ENCODE measurements at places on chromosomes 1 and 21.

DNA sequence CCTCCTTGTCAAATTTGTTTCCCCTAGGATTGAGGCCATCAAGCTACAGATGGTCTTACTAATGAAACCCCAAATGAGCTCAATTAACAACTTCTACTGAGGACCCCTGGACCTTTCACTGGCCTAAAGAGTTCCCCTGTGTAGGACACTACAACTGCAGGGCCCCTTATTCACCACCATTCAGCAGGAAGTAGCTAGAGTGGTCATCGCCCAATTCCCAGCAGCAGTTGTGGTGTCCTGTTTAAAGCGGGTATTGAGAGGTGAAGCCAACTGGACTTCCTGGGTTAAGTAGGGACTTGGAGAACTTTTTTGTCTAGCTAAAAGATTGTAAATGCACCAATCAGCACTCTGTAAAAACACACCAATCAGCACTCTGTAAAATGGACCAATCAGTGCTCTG is 1466.9 kb downstream of the KCNT2 start:
- no peak for DNase-seq

DNA sequence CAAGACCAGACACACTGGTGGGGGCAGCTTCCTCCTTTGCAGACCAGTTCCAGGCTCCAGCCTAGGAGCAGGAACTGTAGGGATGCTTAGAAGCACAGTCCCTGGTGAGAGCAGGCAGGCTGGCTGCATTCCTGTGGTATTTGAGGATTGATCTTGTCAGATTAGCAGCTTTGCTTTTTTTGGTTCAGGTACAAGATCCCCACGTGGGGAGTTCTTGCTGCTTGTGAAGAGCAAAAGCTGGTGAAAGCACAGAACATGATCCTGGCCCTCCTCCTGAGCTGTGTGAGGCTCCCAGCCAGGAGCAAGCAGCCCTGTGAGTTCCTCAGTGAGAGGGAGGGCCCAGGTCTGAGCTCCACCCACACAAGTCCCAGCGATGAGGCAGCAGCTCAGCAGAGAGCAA is 75.3 kb upstream of the ARTN start:
- DNase-seq, result peak; percentile 65

DNA sequence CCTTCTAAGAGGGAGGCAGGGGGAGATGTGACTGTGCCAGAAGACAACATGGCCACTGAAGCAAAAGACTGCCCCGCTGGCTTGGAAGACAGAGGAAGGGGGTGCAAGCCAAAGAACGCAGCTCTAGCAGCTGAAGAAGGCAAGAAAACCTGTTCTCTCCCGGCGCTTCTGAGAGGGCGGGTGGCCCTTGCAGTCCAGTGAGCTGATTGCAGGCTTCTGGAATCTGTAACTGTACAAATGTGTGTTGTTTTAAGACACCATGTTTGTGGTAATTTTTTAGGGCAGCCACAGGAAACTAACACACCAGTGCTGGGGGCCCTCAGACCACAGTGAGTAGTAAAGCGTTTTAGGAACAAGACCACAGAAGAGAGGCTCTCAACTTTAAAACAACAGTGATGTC is 47.0 kb downstream of the CD46 start:
- DNase-seq, result no peak

- DNase-seq, result no peak
Measured at GRCh38 chr1:183323849-183324683, 94.1 kb downstream of the NMNAT2 start.

DNA sequence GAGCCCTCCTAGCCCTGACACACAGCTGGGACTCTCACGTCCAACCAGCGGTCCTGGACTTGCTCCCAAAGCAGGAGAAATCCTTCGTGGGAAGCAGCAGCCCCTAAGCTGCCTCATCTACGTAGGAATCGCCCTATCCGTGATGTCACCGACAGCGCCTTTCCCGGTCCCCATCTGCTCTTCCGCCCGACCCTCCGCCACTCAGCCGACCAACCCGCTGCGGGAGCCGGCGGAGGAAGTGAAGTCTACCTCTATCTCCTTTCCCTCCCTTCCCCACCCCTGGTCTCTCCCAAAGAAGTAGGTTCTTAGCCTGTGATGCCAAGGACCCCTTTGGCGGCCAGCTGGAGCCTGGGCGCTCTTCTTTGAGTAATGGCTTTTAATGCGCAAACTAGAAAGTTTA is 272.1 kb downstream of the FAM72C start:
- DNase-seq, result no peak

DNA sequence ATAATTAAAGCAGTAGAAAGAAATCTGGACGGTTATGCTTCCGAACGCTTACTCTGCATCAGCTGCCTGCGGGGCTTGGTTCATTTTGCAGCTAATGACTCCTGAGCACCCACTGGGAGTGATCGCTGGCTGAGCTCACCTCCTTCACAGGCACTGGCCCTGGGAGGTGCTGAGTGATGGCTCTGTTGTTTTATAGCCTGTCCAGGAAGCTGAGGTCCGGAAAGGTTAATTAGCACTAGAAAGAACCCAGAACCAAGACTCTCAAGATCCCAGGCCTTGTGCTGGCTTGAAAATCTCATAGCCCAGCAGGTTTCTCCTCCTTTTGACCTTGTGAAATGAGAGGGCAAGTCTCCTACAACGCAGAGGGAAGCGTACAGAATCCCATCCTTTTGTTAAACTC is 226.2 kb downstream of the AJAP1 start:
- no peak for DNase-seq

GRCh38 chr1:42163536-42164503 is 725 bp downstream of the GUCA2A start:
- DNase-seq, result no peak

DNA sequence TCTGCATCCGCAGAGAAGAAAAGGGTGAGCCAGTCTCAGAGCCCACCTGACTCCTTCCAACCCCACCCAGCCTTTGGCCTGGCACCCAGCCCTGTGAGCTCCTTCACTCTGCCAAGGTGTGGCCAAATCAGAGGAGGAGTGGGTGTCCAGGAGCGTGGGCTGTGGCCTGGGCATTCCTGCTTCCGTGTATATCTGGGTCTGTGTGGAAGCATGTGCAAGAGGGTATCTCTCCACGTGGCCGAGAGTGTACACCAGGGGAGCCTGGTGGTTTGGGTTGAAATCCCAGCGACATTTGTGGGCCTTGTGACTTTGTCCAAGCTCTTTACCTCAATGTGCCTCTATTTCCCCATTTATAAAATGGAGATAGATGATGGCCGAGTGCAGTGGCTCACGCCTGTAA is 29.8 kb downstream of the CDCP2 start:
- DNase-seq, result no peak

DNA sequence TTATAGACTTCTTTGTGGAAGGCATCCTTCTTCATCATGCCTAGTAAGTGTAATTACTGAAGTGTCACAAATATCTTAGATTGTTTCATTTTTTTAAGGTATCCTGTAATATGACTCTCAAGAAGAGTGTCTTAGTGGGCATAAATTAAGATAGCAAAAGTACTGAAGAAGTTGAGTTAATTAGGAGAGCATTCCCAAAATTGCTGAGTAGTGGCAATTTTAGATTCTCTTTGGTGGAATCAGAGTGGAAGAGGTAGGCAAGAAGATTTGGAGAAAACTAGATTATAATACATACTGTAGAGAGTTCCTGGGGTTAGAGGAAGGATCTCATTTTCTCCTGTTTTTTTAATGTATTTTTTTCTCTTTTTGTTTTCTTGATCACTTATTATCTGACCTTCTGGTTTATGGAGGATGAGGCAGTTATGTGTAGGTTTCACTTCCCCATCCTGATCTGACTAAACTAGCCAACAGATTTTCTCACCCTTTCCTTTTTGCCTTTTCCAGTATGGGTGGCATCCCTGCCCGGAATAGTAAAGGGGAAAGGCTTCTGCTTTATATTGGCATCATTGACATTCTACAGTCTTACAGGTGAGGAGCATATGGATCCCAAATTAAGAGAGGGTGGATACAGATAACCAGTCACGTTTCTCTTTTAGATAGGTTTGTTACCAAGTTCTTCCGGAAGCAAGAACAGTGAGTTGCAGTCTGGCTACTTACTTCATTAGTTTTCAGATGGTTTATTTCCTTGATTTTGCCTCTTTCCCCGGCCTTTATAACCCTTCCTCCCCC is 16.7 kb upstream of the PSMD4 start:
- no peak for DNase-seq

GRCh38 chr1:81915937-81916336 is 115.2 kb downstream of the ADGRL2 start:
- no peak for DNase-seq

DNA sequence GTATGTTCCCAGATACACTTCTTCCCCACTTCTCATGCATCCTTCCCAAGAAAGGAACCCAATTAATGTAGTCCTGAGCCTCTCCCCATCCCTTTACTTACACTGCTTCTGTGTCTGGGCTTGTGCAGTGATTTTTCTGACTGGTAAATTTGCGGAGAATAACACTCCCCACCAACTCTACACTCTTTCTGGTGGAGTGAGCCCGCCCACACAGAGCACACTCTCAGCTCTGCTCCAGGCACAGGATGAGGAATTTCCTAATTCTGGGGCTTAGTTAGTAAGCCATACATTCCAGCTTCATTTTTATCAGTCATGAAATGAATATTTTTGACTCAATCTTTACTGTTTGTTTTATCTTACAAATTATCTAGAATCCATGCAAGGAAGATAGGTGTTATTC is 38.6 kb downstream of the FMO4 start:
- DNase-seq, result no peak

DNA sequence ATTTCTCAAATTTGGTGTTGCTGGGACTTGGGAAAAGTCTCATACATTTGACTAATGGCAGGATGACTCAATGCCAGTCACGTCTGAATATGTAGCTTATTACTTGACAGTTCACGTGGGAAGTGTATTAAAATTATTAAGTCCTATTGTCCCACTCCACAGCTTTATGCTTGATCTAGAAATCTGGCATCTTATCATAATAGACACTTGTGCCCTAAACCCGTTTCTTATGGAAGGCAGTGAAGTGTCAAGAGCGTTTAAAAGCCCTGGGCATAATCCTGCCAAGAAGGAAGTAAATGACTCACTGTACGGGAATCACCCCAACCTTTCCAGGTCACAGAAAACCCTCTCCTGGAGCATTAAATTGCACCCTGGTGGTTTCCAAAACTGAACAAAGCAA is 207.4 kb downstream of the APP start:
- no peak for DNase-seq

GRCh38 chr21:17348357-17348756 is 164.5 kb upstream of the CXADR start:
- no peak for DNase-seq

DNA sequence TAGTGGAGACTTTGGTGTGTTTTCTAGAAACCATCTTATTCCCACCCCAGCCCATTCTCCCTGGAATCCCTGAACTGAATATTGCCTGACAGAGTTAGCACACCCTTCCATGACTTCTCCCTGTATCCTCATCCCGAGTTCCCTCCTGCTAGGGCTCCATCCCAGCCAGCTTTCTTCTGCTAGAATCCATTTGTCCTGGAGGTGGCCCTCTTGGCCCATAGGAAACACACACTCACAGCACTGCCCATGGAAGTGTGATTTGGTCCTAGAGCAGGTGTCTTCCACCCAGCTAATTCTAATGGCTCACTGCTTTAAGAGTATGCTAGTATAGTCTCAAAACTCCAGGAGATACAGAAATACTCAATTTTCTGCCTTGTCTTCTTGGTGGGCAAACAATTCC is 4.1 kb downstream of the KRTAP15-1 start:
- no peak for DNase-seq

DNA sequence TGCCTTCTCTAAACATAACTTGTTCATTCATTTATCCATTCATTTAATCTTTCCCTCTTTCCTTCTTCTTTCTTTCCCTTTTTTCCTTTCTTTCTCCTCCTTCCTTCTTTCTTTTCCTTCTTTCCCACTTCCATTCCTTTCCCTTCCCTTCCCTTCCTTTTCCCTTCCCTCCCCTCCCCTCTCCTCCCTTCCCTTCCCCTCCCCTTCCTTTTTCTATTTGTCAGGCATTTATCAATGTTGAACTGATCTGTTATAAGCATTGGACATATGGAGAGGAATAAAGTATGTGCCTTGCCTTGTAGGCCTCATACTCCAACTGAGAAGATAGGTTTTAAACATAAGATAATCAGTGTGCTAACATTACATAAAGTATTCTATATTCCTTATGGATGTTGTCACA is 23.7 kb upstream of the ATP6V1G3 start:
- no peak for DNase-seq

GRCh38 chr1:12616709-12617373 is 1.2 kb downstream of the DHRS3 start:
- peak; percentile 67 for DNase-seq

DNA sequence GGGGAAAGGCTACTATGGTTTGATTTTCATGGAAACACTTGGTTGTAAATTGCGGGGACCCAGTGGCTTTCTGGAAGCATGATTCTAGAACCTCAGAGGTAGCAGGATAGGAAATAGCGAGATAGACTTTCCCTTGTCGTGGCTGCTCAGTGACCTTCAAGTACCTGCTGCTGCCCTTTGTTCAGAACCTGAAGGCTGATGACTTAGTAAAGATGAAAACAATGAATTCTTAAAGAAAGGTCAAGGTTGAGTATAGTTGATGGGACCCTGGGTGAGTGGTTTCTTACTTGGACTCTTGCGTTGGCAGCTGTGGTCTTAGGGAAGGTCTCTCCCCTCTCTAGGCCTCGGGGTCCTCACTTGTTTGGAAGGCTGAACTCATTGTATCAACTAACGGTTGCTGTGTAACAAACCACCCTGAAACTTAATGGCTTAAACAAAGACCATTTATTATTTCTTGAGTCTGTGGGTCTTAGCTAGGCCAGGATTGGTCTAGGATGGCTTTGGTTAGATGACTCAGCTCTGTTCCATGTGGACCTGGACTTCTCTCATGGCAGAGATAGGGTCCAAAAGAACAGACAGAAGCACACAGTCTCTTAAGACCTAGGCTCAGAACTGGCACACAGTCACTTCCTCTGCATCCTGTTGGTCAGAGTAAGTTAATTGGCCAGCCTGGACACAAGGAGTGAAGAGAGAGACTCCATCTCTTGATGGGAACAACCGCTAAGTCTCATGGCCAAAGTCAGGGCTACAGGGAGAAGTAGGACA is 89.2 kb upstream of the SELENON start:
- no peak for DNase-seq

DNA sequence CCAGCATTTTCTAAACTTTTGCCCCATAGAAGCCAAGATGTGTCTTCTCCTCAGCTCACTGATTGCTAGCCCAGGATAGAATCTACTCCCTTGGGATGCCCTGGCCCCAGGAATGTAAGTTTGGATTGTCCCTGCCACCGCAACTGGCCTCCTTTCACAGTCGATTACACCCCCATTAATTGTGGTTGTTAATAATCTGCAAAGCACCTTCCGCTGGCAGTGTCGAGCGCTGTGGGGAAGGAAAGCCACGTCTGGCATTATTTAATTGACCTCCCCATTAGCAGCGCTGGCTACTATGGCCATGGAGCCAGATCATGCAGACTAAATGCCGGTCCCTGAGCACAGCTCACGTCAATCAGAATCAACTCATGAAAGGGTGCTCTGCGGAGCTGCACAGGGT is 597.3 kb upstream of the PLXNA2 start:
- no peak for DNase-seq

GRCh38 chr21:42553435-42553834 is 39.8 kb downstream of the SLC37A1 start:
- DNase-seq, result no peak

All from left ventricle myocardium superior (tissue), 1 donor.